ENCODE measurements at places on chromosomes 3 and 15.

DNA sequence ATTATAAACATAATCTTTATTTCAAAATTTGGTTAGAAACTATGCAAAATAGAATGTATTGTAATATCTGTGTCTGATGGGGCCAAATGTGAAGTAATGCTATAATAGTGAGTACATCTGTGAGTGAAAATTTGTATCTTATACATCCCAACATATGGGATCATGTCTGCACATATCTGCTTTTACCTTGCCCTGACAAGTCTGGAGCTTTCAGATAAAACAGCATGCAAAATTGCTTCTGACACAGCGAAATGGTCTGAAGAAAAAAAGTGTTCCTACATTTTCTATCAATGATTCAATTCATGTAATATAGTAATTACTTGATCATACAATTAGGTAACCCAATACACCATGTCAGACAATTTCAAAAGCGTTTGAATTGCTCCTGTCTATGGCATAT, 58.1 kb upstream of the P3H2 start:
- no peak for DNase-seq
- H3K27me3 ChIP-seq: no peaks in the 10 kb centered on the region
- no peaks in the 10 kb centered on the region for H3K36me3 ChIP-seq
- H3K4me3 ChIP-seq: no peak overlapping the region

- no peak overlapping the region for H3K27ac ChIP-seq
- no peak for DNase-seq
- H3K27me3 ChIP-seq: no peaks in the 10 kb centered on the region
These were observed 83.9 kb upstream of the FAM98B start for GRCh38 chr15:38369936-38370478.

DNA sequence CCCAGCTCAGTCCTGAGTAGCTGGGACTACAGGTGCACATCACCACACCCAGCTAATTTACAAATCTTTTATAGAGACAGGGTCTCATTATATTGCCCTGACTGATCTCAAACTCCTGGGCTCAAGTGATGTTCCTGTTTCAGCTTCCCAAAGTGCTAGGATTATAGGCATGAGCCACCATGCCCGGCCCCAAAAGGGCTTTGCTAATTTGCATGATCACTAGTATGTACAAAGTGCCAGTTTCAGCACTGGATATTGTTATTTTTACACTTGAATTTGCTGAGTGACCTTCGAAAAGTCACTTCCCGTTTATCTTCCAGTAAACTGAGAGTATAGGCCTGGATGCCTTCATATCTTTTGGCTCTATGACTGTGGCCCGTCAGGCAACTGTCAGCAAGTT, 12.2 kb downstream of the CLN6 start:
- H3K4me3 ChIP-seq: no peak overlapping the region
- DNase-seq: no peak

DNA sequence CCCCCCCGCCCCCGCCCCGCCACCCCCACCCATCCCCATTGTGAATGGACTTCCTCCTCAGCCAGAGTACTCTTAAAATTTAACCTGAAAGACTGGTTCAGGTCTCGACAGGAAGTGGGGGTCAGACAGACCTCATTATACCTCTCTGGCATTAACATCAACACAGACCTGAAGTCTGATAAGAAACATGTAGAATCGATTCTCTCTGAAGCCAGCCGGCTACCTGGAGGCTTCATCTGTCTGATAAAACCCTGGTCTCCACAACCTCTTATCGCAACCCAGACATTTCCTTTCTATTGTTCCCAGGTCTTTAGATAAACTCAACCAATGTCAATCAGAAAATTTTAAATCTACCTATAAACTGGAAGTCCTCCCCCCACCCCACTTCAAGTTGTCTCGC, 42.6 kb downstream of the SLCO2A1 start:
- no peaks in the 10 kb centered on the region for H3K36me3 ChIP-seq
- H3K27me3 ChIP-seq: no peaks in the 10 kb centered on the region
- H3K4me3 ChIP-seq: no peak overlapping the region
- DNase-seq: no peak

DNA sequence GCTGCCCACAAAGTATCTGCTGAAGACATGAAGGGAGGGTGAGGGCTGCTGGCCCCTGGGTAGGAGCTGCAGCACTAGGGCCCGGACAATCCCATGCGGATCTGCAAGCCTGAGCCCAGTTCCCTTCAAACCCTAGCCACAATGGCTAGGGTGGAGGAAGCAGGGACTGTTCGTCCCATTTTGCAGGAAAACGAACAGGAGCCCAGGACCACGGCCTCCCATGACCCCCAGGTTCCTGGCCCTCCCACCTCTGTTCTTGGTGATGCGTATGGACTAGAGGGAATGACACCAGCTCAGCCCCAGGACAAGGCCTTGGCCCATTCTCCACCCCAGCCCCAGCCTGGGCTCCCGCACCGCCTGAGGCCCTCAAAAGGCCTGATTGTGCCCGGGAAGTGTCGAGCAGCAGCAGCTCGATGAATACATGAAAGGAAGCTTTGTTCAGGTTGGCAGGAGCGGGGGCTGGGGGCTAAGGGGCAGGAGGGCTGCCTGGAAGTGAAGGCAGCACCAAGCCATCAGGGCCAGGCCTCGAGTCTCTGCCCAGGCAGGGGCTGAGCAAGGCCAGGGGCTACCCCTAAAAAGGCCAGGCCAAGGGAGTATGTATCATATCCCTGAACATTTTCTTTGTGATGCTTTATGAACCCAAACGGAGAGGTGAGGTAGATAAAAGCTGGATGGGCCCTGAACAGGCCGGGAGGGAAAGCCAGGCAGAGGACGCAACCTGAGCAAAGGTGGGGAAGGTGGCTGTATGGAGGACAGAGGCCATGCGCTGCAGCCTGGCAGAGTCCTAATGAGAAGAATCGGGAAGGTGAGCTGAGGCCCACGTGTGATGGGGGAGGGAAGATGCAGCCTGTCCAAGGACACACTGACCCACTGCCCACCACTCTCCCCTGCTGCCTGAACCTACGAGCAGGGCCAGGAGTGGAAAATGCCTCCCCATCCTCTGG, 12.2 kb downstream of the SEMA7A start:
- no peaks in the 10 kb centered on the region for H3K27me3 ChIP-seq
- H3K4me1 ChIP-seq: no peaks in the 10 kb centered on the region
- no peak for DNase-seq
- H3K4me3 ChIP-seq: no peak overlapping the region

- H3K27ac ChIP-seq: no peak overlapping the region
- H3K36me3 ChIP-seq: no peaks in the 10 kb centered on the region
- no peaks in the 10 kb centered on the region for H3K4me1 ChIP-seq
These were observed 577.0 kb upstream of the KCNMB2 start for GRCh38 chr3:177959188-177959587.

DNA sequence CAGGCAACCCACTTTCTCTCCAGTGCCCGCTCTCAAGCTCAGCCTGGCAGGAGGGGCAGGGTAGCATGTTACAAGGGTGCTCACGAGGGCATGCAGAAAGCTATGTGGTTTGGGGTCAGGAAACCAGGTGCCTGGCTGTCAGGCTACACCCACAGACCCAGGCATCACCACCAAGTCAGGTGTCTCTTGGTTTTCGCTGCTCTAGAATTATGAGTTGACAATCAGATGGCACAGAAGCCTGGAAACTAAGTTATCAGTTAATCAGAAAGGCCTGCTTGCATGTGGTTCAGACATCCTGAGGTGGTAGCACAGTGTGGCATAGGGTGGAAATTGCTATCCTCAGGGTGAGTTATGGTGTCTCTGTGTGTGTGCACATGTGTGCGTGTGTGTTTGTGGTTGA, 16.2 kb upstream of the CCR9 start:
- DNase-seq: no peak
- no peaks in the 10 kb centered on the region for H3K36me3 ChIP-seq
- no peaks in the 10 kb centered on the region for H3K4me1 ChIP-seq

DNA sequence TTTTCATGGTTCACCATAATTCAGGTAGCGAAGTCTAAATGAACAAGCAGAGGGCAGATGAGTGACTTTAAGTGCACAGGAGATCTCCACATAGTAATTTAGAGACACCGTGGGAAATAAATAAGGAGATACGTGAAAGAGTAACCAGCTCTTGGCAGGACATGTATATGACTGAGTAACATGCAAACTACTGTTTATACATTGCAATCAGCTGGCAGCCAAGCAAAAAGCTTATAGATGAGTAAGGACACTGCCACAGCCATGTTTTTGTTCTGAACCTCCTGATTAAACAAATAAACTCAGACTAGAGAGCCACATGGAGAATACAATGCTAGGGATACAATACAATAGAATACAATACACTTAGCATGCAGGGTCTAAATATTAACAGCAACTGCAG, 252.4 kb downstream of the FHIT start:
- no peak for DNase-seq
- no peaks in the 10 kb centered on the region for H3K27me3 ChIP-seq
- no peaks in the 10 kb centered on the region for H3K36me3 ChIP-seq

- H3K27ac ChIP-seq: no peak overlapping the region
- no peak overlapping the region for H3K4me3 ChIP-seq
- no peak for DNase-seq
- peaks cover 2% of the 10 kb centered on the region for H3K4me1 ChIP-seq
- no peaks in the 10 kb centered on the region for H3K27me3 ChIP-seq
These were observed 132.2 kb downstream of the TMCO5A start for GRCh38 chr15:38066612-38067011.

GRCh38 chr3:87354398-87354797, 78.0 kb upstream of the POU1F1 start:
- no peaks in the 10 kb centered on the region for H3K27me3 ChIP-seq
- no peak overlapping the region for H3K27ac ChIP-seq
- no peaks in the 10 kb centered on the region for H3K36me3 ChIP-seq
- no peak overlapping the region for H3K4me3 ChIP-seq
- H3K4me1 ChIP-seq: no peaks in the 10 kb centered on the region
- no peak for DNase-seq

DNA sequence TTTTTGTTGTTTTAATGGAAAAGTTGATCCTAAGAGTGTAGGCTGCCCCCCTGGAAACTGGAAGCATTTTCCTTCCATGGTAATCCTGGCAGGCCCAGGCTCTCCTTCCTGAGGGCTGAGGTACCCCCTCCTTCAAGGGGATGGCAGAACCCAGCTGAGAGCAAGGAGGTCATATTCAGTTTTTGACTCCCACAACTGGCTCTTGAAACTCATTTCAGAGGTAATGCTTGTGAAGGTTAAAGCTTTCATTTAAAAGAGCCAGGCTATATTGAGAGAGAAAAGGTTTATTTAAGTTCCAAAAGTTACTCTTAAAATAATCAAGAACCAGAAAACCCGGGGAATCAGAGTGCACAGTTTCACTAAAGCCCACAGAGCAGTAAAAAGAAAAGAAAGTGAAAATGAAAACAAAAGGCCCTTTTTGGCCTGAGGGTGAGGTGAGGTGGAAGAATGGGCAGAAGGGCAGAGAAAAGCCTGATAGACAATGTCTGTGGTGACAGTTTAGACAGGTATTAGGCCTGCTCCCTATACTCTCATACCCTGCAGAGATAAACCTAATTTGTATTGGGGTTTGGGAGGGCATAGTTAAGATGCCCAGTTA, 47.0 kb upstream of the RBP1 start:
- DNase-seq: no peak
- no peaks in the 10 kb centered on the region for H3K27me3 ChIP-seq
- no peaks in the 10 kb centered on the region for H3K36me3 ChIP-seq

DNA sequence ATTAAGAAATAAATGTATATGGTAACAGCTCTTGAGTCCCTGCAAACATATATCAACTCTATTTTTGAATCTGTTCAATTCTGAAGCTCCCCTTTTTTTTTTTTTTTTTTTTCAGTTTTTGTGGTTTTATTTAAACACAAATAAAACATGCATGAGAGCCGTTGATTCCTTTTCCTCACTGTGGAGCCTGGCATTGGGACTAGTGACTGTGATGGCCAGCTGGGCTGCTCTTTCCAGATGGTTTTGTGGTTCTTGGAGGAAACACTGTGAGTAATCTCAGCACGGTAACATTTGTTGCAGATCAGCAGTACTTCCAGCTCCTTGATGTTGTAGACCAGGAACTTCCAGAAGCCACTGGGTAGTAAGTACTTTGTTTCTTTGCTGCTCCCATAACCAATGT, 15.9 kb downstream of the EMC7 start:
- no peaks in the 10 kb centered on the region for H3K36me3 ChIP-seq
- DNase-seq: no peak
- H3K4me1 ChIP-seq: no peaks in the 10 kb centered on the region
- no peak overlapping the region for H3K4me3 ChIP-seq
- no peak overlapping the region for H3K27ac ChIP-seq

DNA sequence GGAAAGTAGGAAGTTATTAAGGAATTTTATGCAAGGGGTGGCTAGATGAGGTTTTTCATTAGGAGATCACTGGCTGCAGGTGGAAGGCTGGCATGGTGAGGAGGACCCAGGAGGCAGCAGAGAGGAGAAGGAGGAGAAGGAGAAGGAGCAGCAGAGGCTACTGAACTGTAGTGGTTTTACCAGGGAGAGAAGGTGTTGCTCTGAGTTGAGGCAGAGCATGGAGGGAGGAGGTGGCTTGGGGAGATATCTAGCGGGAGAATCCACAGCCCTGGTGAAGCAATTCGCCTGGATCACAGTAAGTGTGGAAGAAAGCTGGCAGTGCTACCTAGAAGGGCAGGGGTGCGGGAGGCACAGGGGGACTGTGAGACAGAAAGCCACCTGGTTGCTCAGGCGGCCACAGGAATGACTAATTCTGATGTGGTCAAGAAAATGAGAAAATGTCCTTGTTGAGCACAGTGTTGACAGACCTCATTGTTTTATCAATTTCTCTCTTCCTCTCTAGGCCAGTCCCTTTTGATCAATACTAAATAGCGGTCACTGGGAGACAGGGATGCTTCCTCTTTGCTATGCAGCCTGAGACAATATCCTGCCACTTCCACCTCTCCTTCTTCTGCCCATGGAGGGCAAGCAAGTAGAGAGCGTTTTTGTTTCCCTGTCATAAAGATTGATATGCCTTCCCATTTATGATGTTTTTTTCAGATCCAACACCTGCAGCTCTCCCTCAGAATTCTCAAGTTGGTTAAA, 94.6 kb downstream of the EEFSEC start:
- H3K36me3 ChIP-seq: no peaks in the 10 kb centered on the region
- DNase-seq: no peak
- H3K4me1 ChIP-seq: no peaks in the 10 kb centered on the region
- H3K27me3 ChIP-seq: no peaks in the 10 kb centered on the region
- H3K4me3 ChIP-seq: no peak overlapping the region

GRCh38 chr15:73884159-73884558, 10.8 kb downstream of the TBC1D21 start:
- no peak overlapping the region for H3K27ac ChIP-seq
- H3K27me3 ChIP-seq: no peaks in the 10 kb centered on the region
- H3K4me1 ChIP-seq: no peaks in the 10 kb centered on the region
- no peak for DNase-seq
- H3K4me3 ChIP-seq: no peak overlapping the region
- no peaks in the 10 kb centered on the region for H3K36me3 ChIP-seq

- no peak for DNase-seq
- no peaks in the 10 kb centered on the region for H3K36me3 ChIP-seq
- H3K4me1 ChIP-seq: no peaks in the 10 kb centered on the region
These were observed 986 bp downstream of the KPNA4 start for GRCh38 chr3:160564258-160564911.

DNA sequence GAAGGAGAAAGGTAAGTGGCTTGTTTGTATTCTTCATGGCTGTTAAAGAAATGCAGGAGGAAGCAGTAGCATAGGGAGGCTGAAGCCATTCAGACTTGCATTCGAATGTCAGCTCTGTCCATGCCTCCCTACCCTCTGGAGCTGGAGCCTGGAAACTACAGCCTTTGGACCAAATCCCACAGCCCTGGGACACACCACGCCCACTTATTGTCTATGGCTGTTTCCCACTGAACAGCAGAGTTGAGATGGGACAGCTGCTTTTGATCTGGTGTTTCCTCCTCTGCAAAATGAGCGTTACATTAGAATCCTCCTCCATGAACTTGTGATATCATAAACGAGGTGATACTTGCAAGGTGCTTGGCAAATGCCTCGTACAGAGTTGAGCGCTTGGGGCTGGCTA, 3.6 kb downstream of the FAM107A start:
- no peak for DNase-seq
- H3K4me3 ChIP-seq: no peak overlapping the region
- H3K27ac ChIP-seq: peak overlapping the region; percentile 75
- H3K27me3 ChIP-seq: no peaks in the 10 kb centered on the region

All from breast epithelium (tissue), 4 donors.